ENCODE measurements at places on chromosomes 4 and X.

DNA sequence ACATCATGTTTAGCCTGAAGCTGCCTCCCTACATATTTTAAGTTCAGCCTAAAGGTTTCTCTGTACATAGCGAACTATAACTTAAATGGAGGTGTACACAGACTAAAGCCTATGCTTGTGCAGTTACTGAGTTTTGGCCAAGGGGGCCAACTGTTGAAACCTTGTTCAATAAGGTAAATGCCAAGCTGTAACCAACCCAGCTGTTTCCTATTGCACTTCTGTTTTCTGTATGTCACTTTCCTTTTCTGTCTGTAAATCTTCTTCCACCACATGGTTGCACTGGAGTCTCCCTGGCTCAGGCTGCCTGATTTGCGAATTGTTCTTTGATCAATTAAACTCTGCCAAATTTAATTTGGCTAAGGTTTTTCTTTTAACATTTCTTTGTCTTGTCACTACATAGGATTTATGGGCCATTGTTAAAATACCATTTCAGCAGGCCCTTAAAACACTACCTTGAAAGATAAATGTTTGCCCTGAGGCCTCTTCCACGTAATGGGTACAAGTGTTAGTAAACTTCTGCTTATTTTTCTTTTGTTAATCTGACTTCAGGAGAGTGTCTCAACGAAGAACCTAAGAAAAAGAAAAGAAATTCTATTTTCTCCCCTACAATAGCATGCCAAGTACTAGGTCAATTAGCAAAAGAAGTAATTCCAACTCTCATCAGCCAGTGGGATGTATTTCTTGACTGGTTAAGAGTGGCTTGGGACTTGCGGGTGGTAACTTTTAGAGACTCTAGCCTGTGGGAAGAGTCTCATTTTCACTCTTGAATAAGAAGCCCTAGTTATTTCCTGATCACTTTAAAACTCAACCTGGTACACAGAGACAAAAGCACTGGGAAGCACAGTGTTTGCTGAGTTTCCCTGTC, 45.7 kb upstream of the PRSS12 start:
- no peak for DNase-seq

DNA sequence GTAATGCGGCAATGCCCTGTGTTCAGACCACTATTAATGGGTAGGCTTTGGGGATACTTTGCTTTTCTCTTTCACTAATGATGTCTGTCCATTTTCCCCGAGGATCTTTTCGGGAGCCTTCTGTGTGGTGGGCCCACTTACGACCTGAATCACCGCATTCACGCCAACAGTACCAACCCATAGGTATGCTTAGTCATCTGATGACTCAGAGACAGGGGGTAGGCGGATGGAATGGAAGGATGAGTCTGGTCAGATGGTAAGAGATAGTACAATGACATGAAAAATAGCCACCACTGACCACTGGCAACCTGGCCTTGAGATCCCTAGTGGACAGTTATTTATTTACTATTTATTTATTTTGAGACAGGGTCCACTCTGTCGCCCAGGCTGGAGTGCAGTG, 76.0 kb upstream of the DHRSX start:
- DNase-seq, result no peak

GRCh38 chrX:10795721-10796120, 175.3 kb upstream of the MID1 start:
- no peak for DNase-seq

- no peak for DNase-seq
Measured at GRCh38 chr4:87010192-87010591, 75.4 kb downstream of the AFF1 start.

DNA sequence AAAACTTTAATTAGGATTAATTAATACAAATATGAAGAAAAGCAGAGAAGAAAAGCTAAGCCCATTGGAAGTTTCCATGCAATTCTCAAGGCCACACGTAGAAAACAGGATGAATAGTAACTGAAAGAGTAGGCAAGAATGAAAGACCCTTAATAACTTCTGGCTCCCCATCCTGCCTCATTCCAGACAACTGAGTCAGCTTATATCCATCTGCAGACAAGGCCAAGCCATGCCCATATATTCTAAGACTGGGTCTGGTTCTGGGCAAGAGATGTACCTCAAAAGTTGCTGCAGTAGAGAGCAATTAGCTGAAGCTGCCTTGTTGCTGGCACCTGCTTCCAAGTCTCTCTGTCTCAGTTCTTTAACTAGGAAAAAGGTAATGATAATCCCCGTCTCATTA, 244.1 kb downstream of the GPC3 start:
- DNase-seq, result no peak

DNA sequence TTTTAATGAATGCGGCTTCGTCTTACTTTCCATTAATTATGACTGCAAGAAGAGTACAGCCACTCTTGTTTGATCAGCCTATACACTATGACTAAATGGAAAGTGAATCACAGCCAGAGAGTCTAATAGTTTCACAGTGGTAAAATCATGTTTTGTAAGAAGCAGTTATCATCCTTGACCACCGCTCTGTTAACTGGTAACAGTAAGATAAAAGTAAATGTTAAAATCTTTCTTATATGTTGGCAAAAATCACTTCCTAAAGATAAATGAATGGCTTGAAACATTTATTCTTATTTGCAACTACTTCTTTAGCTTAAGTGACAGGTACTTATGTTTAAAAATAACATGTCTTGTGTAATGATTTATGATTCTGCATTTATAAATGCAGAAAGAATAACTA, 13.2 kb downstream of the GALNT7 start:
- DNase-seq, result no peak

GRCh38 chrX:40097504-40098263, at the start of gene BCOR:
TSS of gene BCOR (minus strand) at chrX:40097958. CDS start at chrX:40077929, 20,029 bp downstream.
- DNase-seq, result no peak

DNA sequence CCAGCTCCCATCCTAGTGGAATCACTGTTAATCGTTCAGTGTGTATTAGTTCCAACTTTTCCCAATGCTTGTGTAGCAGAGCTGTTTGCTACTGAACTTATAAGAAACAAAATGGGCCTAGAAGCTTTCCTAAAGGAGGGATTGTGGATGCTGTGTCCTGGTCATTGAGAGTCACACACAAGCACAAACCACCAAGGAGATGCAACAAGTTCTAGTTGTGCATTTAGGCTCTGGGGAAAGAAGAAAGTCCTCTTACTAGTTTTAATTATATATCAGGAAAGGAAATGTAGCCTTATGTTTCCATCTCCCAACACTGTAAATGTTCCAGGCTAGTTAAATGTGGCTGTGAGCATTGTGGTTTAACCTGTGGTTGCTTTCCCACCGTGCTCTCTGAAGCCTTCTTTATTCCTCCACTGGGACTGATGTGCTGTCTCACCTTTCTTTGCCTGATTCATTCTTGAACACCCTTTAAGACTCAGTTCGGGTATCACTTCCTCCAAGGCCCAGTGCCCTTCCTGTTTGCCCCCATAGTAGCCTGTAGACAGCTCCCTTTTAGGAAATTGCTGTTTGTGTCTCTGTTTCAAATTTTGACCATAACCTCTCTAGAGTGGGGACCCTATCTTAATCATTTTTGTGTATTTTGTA, 34.3 kb downstream of the ATP10D start:
- no peak for DNase-seq

DNA sequence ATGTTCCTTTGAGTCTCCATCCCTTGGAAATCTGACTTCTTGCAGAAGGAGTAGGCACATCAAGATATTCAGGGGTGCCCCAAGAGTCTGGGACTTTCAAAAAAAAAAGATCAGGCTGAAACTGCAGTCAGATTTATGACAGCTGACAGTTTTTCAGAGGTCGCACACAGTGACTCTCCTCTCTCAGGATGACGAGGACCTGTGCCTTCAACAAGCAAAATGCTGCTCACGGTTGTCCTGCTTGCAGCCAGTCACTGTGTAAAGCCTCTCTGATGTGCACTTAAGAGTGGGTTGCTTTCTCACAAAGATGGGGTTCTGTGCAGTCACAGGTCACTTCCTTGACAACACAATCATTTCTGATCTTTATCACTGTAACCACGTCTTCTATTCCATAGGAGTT, 178.2 kb downstream of the PTTG2 start:
- no peak for DNase-seq

GRCh38 chr4:106264331-106264728, 51.7 kb downstream of the TBCK start:
- no peak for DNase-seq

DNA sequence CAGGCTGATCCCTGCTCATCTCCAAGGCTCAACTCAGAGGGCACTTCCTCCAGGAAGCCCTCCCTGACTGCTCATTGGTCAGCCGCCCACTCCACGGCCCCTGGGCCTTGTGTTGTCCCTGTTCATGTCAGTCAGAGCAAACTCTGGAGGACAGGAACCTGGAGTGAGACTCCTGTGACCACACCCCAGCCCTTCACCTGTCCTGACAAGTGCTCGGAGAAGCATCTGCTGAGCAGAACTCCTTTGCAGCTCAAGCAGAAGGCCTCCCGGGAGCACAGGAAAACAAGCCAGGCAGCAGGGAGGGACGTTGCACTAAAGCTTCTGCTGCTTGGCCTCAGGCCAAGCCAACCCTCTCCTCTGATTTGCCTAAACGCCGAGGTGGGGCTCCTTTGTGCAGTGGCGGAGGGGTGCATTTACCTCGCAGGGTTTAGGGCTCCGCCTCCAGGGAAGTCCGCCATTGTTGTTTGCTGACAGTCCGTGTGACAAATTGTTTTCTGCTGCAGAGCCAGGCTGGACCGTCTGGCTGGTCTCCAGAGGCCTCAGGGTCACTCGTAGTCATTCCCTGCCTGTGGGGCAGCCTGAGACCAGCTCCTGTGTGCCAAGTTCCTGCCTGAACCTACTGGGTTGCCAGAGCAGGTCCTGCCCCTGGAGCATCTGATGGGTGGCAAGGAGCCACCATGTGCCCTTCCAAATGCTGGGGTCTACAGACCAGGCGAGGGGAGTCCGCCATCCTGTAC, 61.8 kb downstream of the C4orf50 start:
- no peak for DNase-seq

DNA sequence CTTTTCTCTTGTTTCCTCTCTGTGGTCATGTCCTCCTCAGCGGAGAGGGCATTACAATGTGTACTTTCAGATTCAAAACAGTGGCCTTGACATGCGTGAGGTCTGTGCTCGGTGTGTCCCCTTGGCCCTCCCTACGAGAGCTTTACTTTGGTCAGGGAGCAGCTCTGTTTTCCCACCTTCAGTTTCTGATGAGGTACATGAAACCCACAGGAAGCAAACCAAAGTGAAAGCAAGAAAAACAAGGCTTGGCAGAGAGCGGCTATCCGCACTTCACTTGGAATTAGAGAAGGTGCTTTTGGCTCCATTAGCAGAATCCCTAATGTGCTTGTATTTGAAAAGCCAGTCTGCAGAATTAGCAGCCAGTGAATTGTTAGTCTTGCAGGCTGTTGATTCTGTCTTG, 19.5 kb upstream of the BOD1L1 start:
- DNase-seq, result no peak
